ENCODE measurements at places on chromosomes 2 and 18.

- DNase-seq: no peak
These were observed 22.2 kb upstream of the CAB39 start for GRCh38 chr2:230690439-230690838.

GRCh38 chr2:64595397-64596176 is 58.1 kb downstream of the SERTAD2 start:
- DNase-seq: no peak

- DNase-seq: peak; percentile 45
These were observed 48.2 kb downstream of the CRIM1 start for GRCh38 chr2:36403675-36404230.

GRCh38 chr2:155714983-155715382 is 617.5 kb downstream of the NR4A2 start:
- no peak for DNase-seq

DNA sequence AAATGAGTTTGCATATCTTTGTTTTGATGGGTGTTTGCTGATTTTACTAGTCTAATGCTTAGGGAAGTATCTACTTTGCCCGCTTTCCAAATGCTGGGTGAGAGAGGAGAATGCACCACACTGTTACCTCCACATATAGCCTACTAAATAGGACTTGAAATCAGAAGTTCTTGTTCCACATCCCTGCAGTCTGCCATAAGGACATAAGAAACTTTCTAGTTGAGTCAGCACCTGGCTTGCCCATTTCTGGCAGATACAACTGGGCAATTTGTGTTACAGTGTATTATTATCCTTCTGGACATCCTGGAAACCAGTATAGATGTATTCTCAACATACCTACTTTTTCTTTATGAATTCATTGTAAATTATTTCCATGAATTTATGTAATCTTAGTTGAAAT is 29.5 kb downstream of the ANXA4 start:
- no peak for DNase-seq

- DNase-seq: no peak
These were observed 239.8 kb upstream of the MYT1L start for GRCh38 chr2:2570871-2571270.

DNA sequence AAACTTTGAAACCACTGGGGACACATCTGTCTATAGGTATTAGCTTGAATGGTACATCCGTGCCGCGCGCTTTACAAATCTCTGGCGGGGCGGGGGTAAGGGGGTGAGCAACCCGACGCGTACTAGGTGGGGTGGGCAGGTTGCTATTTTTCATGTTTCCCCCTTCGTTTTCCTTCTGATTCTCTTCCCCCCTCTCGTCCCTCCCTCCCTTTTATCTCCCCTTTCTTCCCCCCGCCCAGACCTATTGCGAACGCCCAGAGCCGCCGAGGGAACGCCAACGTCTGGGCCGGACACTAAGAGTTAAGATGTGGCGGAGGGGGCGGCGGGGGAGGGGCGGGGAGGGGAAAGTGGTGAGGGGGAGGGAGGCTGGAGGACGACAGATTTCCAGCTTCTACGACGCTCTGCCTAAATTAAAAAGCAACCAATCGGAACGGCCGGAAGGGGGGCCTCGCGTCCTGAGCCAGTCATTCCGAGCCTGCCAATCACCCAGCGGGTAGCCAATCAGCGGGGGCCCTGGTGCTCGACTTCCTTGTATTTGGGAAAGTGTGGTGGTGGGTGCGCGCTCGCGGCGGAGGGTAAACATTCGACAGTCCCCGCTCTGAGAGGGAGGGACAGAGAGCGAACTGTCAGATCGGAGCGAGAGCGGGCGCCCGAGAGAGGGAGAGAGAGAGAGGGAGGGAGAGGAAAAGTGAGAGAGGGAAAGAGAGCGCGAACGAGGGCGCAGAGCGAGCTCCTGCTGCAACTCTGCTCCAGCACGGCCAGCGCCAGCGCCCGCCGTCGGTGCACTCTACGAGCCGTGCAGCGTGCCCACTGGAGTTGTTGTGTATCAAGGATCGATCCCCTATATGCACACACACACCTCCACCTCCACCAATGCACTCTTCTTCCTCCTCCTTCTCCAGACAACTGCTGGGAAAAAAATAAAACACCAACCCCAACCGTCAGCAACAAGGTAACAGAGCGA is at the start of gene POU3F3:
Gene POU3F3 (plus strand): TSS at position 582 of the 964 bp plus-strand sequence. CDS start 1,396 bp downstream, outside the sequence.
- peak; percentile 28 for DNase-seq

DNA sequence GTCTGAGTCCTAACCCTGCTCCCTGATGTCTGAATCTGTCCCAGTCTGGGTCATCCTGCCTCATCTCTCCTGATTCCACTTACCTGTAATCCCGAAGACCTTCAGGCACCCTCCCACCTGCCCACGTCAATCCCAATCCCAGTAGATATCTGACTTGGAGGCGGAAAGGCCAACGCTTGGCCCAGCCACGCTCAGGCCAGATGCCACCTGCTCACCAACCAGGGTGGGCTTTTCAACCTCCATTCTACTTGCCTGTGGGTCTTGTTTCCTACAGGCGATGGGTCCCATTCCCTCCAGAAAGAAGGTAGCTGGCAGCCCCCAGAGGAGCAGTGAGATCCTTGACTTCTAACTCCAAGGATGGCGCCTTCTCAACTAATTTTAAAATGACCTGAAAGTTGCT is 59.7 kb downstream of the INPP5D start:
- no peak for DNase-seq

DNA sequence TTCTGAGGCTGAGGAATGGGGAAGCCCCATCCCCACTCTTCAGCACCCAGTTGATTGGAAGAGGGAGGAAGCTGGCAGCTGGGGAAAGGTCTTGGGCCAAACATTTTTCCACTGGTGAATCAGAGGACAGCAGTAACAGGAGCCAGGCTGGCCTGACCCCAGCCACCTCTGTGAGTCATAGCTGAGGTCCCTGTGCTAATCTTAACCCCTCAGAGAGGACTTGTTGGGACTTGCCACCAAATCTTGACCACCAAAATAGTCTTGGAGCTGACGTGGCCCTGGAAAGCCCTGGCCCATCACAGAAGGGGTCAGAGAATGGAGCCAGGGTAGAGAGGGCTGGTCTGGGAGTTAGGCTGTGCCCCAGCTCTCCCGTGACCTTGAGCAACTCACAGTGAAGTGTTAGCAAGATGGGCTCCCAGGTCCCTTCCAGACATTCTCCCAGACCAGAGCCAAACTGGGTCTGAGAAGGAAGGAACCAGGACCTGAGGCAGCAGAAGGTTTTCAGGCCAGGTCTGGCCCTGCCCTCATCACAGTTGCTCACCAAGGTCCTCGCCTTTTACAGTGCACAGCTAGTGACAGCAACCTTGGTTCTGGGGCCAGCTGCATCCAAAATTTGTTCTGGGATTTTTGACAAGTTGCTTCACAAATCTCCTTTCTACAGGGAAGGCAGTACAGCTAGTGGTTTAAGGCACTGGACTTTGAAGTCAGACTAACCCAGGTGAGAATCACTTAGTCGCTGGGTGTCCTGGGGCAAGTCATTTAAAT is 266.6 kb downstream of the CYP26B1 start:
- peak; percentile 31 for DNase-seq

Data from skeletal muscle cell (primary cell).